ENCODE measurements at places on chromosomes 3 and 15.

DNA sequence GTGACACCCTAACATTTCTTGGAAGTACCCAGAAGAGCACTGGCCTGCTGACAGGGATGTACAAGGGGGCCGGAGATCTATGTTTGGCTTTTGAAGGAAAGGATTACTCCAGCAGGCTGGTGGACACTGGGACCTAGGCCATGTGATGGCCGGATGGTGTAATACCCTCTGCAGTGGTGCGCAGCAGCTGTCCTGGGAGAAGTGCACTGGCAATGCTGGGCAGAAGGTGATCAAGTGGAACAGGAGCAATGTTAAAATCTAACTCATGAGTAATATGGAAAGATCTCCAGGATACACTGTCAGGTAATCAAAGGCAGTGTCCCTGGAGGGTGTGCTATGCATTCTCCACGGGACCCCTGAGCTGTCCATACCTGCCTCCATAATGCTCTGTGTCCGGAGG is 71.2 kb upstream of the POMGNT2 start:
- DNase-seq, result no peak

DNA sequence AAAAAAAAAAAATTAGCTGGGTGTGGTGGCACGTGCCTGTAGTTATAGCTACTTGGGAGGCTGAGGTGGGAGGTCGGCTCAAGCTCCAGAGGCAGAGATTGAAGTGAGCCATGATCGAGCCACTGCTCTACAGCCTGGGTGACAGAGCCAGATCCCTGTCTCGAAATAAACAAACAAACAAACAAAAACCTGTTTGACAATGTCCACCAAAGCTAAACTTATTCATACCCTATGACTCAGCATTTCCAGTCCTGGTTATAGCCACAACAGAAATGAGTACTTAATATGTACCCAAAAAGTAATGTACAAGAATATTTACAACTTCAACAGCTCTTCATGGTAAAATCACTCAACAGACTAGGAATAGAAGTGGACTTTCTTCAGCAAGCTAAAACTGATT is 31.1 kb downstream of the SERP1 start:
- no peak for DNase-seq

DNA sequence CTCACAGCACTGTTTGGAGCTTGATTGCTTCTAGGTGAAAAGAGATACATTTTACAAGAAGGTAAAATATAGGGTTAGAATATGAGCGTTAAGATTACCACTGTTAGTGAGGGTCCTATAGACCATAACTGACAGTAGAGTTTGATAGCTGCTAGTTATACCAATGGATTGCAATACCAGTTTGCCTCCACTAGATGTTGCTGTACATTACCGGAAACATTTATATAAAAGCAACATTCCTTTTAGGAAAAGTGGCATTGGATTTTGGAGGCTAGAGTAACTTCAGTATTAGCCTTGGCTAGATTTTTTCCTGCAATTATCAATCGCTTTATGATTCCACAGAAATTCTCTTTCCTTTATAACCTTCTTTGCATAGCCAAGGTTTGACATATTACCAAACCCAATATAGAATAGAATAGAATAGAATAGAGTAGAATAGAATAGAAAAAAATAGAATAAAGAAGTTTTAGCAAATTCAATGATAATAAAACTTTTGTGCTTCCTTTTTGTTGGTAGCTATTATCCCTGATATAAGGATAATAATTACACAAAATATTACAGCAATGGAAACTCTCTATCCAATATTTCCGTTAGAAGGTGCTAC is 1093.6 kb upstream of the ALCAM start:
- peak; percentile 64 for DNase-seq

- no peak for DNase-seq
These were observed 15.6 kb downstream of the SMAD3 start for GRCh38 chr15:67080900-67081431.

DNA sequence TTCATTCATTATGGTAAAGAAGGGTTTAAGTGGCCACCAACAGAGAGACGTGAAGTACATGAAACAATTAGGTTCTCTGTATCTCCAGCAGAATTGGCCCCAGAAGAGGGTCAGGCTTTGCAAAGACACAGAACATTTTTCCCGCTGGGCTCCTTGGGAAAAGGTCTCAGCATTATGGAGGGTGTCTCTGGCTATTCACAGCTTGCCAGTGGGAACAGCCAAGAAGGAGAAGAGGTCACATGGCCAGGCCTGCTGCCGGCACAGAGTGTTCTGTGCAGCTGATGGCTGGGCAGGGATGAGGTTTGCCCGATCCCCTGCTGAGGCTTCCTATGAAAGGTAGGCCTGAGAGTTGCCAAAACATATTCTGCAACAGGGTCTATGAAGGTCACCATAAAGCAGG is 77.8 kb upstream of the LPP start:
- no peak for DNase-seq

DNA sequence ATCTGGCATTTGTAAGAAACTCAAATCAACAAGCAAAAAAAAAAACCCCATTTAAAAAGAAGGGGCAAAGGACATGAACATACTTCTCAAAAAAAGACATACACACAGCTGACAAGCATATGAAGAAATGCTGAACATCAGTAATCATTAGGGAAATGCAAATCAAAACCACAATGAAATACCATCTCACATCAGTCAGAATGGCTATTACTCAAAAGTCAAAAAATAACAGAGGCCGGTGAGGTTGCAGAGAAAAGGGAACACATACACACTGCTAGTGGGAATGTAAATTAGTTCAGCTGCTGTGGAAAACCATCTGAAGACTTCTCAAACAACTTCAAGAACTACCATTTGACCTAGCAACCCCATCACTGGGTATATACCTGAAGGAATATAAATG is 199.4 kb upstream of the THBS1 start:
- DNase-seq, result no peak

GRCh38 chr3:13951184-13951583 is 71.3 kb upstream of the WNT7A start:
- DNase-seq, result no peak

GRCh38 chr3:54668236-54668635 is 259.6 kb downstream of the LRTM1 start:
- DNase-seq, result peak; percentile 15

DNA sequence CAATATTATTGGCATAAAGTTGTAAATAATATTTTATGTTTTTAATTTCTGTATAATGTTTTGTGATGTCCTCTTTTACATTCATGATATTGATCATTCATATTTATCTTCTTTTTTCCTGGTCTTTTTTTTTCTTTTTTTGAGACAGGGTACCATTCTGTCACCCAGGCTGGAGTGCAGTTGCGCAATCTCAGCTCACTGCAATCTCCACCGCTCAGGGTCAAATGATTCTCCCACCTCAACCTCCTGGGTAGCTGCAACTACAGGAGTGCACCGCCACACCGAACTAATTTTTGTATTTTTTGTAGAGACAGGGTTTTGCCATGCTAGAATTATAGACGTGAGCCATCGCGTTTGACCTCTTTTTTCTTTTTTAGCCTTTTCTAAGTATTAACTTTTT is 52.9 kb downstream of the USF3 start:
- no peak for DNase-seq

- DNase-seq, result no peak
These were observed 80.1 kb downstream of the AQR start for GRCh38 chr15:34889476-34889875.

GRCh38 chr3:129260606-129261005 is 11.2 kb downstream of the COPG1 start:
- no peak for DNase-seq

DNA sequence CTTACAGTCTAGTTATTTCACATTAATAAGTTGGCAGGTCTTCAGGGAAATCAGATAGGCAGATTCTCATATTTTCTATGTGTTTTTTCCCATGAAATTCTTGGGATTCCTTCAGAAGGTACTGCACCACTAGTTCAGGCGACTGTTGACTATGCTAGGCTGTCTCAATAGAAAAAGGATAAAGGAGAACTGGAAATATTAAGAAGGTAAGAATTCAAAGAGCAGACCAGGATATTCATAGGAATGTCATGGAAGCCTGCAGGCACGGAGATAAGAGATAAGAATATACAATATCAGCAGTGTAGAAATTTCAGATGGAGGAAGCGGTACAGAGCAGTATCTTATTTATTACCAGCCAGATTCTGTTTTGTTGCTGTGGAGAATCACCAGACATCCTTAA is 432.1 kb upstream of the MDFIC2 start:
- no peak for DNase-seq

DNA sequence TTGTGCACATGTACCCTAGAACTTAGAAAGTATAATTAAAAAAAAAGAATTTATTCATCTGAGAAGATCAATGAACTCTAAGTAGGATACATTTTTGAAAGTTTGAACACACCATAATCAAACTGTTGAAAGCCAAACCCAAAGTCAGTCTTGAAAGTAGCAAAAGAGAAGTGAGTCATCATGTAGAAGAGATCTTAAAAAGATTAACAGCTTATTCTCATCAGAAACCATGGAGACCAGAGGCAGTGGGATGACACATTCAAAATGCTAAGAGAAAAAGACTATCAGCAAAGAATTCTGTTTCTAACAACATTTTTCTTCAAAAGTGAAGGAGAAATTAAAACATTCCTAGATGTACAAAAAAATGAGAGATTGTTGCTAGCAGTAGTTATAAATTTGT is 60.7 kb downstream of the TIMP4 start:
- no peak for DNase-seq

DNA sequence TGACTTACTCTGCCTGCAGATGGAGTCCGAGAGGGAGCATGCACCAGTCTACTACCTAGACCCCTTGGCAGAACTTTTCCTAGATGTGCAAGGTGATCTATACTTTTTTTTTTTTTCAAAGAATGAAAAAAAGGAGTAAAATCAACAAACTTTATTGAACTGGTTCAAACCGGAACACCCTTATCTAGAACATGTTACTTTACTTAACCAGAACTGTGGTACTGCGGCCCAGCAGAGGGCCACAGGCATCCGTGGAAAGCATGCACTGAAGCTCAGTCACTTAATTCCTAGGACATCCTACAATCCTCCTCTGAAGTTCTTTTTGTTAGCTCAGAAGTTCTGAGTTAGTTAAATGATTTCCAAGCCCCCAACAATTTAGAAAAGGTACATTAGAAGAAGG is 21.6 kb downstream of the CHAC1 start:
- no peak for DNase-seq

GRCh38 chr3:53134631-53135232 is 4.5 kb upstream of the RFT1 start:
- peak; percentile 36 for DNase-seq

DNA sequence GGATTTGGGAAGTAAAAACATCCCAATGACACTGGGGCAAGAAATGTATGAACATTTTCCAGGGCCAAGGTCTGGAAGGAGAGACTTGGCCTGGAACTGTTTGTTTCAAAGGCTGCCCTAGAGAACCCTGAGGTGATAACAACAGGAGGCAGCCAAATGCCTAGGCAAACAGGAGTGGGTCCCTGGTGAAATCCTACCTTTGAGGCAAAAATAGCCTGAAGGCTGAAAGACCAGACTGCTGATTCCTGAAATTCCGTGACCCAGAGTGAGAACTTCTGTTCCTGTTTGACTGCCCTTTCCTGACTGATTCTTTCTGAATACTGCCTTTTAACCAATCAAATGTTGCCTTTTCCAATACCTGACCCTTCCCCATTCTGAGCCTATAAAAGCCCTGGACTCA is 196.4 kb downstream of the NSUN3 start:
- DNase-seq, result no peak

- DNase-seq, result no peak
These were observed 11.4 kb downstream of the ENTPD3 start for GRCh38 chr3:40398346-40398745.

DNA sequence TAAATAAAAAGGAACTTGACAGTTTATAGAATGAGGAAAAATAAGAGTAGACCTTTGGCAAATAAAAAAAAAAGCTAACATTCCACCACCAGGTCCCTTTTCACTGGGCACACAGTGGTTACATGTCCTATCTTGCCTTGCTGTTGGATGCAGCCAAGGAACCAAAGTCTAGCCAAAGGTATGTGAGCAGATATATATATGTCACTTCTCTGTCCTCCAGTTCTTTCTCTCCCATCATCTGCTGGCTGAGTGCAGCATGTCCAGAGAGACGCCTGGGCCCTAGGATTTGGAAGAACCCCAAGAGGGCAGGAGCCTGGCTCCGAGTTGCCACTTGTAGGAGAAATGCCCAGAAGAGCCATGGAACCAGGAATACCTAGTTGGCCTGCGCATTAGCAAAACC is 104.7 kb downstream of the SERPINI1 start:
- DNase-seq, result no peak

DNA sequence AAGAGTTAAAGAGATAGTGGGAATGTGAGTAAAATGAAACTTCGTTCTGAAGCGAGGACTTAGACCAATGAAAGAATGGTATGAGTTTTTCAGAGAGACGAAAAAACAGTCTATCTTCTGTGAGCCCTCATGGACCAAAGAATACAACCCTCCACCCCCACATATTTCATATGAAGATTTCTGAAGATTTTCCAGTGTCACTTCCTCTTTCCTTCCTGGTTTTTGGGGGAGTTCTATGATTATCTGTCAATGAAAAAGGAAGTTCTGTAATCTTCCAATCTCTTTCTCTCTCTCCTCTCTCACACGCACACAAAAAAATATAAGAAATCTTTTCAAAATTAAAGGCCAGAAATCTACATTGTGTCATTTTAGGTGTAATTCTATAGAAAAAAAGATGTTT is 27.7 kb downstream of the CMSS1 start:
- no peak for DNase-seq

DNA sequence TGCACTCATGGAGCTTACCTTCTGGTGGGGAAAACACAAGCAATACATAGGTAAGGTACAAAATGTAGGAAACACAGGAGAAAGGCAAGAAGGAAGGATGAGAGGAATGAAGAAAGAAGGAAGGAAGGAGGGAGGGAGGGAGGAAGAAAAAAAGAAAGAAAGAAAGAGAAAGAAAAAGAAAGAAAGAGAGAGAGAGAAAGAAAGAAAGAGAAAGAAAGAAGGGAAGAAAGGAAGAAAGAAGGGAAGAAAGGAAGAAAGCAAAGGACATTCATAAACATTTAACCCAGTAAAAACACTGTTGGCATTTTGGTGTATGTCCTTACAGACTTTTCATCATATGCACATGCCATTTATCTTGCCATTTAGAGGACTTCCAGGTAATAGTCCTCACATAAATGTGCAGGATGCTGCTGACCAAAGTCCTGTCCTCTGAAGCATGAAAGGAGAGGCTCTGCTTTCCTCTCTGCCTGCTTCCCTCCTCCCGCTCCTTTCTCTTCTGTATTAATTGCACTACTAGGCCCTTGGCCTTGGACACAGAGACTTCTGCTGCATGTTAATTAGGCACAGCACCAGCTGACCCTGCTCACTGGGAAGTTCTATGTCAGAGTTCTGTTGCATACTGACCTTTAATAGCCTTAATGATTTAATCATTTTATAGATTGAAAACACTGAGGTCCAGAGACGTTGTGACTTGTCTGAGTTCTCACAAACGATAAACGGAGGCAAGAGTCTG is 29.7 kb upstream of the NDUFB4 start:
- no peak for DNase-seq

DNA sequence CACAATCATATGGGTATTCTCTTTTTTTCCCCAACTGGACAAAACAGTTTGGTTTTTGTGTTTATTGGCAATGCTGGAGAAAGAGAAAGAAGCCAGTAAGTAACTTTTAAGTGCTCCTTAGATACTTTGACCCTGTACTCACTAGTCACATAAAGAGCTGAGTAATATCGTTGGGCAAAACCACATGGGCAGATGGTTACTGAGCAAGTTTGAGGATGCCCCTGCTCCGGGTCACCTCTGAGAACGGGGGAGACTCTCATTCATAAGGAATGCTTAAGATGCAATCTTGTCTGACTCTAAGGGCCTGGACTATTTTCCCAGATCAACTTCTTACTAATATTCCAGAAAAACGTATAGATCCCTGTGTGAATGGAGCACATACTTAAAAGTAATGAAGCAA is 106.4 kb upstream of the SLC2A2 start:
- no peak for DNase-seq

- no peak for DNase-seq
These were observed 7.2 kb upstream of the ABTB1 start for GRCh38 chr3:127665586-127665985.

GRCh38 chr3:74001436-74001835 is 376.7 kb upstream of the PDZRN3 start:
- DNase-seq, result no peak
